Stimulated activated CD4-positive, alpha-beta T cell treated with anti-CD3 and anti-CD28 coated beads, Interleukin-4, amount 100 ng/mL, for 4 hours (primary cell): ENCODE measurements at places on chromosomes 5 and 9.

DNA sequence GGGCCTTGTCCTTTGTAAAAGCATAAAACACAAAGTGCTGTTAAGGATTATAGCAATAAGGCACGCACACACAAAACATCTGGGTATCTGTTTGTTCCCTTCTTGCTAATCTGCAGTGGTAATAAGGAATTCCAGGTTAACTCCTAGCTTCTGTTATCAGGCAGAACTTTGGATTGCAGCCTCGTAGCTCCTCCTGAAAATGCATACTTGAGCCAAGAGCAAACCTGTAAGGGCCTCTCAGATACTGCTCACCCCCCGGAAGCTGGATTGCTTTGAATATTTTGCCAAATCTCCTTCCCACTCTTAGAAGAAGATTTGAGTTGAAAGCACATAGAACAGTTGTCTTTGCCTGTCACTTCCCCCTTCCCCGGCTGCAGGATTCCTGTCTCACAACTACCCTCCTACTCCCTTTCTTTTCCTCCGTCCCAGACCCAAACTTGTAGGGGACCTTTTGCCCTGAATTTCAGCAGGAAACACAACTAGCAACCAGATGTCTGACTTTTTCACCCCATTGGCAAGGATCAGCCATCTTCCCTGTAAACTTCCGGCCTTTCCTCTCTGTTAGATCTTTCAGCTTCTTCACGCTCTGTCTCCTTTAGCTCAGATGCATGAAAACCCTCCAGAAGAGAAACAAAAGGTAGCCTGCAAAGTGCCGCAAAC is 28.2 kb upstream of the SMAD5 start:
- no peak for DNase-seq

- no peak for DNase-seq
These were observed 27.1 kb downstream of the RMI1 start for GRCh38 chr9:84007662-84008061.

DNA sequence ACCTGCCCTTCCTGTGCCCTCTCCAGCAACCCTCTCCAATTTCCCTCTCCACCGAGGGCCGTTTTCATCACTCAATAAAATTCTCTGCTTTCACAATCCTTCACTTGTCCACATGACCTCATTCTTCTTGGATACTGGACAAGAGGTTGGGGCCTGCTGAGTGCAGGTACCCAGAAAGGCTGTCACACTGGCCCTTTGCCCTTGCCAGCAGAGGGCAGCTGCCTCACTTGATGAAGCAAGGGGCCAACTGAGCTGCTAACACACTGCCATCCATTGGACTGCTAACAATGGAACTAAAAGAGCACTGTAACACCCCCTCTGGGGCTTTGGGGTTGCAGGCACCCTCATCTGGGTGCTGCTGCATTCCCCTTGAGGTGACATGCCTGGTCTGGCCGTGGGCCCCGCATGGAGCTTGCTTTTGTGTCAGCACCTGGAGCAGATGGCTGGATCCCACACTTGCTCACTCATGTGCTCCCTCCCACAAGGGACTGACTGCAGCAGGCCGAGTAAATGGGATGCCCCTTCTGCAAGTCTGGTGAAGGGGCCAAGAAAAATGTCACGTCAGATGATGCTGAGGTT is 308.1 kb upstream of the ADCY2 start:
- no peak for DNase-seq

DNA sequence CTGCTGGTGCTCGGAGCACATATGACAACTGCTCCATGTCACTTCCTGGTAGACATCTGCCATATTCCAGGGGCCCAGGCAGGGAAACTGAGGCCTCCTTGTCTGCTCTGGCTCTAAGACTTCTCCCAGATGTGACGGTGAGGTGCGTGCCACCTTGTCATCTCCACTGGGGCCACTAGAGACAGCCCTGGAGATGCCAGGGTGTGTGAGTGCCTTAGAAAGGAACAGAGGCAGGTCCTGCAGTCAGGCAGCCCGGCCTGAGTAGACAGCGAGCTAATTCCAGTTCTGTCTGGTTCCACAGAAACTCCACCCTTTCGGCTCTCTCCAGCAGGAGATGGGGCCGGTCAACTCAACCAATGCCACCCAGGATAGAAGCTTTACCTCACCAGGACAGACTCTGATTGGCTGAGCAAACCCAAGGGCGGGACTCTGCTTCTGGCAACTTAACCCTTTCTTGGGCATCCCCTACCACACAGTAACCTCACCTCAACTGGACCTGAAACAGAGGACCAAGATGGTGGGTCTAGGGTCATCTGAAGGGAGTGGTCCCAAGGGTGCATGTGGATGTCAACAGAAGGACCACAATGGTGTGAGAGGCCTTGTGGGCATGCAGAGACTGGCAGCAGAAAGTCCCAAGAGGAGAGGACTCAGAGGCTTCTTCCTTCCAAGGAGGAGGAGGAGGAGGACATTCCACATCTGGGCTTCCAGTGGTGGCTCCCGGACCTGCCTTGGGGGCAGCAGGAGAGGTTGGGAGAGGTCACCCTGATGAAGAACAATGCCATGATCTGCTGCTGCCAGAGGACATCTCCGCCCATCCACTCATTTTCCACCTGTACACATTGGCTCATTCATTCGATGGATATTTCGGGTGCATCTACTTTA is 77.7 kb downstream of the RGS3 start:
- DNase-seq: no peak

DNA sequence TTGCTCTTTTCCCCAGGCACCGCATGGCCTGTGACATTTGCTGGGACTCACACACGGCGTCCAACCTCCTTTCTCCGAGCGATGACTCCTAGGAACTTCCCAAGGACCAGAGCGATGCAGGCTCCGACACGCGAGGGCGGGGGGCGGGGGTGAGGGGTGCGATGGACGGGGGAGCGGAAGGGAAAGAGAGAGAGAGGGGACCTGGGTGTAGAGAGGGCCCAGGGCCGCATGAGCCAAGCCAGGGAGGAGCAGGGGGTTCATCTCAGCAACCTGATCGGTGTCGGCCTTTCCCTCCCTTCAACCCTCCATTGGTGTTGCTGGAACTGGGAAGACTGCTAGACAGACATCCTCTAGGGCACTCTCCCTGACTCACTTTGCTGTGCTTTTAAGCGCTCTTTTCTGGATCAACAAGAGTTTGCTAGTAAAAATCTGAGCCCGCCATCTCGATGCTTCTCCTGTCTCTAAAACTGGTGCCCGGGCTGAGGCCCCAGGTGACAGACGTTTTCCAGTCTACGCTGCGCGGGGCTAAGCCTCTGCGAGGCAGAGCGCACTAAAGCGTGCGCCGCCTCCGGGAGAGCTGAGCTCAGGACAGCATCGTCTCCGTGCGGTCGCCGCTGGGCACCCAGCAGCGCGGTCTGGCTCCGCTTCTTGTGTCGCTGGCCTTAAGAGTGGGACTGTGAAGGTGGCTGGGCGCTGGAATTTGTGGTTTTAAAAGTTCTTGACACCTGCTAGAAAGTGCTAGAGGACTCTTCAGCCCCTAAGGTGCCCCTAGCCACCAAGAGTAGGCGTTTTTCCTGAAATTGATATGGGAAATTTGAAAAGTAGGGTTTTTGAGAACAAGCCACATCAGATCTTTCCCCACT is 1.0 kb upstream of the TSLP start:
- peak; percentile 27 for DNase-seq

- DNase-seq: no peak
These were observed 7.3 kb upstream of the FOXE1 start for GRCh38 chr9:97845763-97846162.

- no peak for DNase-seq
These were observed 67.6 kb downstream of the ANKRD33B start for GRCh38 chr5:10631316-10631996.

DNA sequence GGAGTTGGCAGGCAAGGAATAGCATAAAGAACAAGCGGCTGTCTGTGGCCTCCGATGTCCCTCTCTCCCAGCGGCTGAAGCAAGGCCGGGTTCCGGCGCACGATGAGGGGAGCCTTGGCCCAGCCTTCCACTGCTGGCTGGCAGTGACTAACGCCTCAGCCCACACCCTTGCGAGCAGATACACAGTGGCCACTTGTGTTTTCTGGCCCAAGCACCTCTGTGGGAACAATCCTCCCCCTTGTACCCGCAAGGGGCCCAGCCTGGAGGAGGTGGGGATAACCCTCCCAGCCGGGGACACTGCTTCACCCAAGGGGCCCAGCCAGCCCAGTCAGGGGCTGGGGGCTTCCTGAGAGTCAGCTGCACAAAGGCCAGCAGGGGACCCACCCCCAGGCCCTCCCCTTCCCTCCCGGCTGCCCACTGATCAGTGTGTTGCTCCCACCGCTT is 23.2 kb downstream of the STK10 start:
- DNase-seq: no peak

- DNase-seq: no peak
These were observed 26.5 kb upstream of the BASP1 start for GRCh38 chr5:17190799-17191391.

DNA sequence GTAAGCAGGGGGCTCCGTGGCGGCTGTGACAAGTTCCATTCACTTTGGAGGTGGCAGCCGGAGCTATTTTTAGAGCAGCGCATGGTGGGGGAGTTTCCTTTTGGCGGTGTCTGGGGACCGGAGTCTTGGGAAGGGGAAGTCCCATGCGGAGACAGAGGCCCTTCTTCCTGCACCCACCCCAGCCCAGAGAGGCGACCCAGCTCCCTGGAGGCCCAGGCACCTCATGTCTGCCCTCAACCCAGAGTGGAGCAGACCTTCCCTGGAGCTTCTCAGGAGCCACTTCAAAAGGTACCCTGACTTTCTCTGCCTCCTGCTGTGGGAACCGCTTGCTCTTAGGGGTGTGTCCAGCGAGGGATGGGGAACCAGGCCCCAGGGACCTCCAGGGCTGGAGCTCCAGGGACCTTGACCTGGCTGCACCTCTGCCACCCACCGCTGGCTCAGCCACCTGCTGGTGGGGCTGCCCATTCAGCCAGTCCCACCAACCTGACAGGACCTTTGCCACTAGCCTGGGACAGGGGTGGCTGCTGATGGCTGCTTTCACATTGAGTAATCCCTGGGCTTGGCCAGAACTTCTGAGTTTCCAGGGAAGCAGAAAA is 34.1 kb downstream of the NEK6 start:
- DNase-seq: peak; percentile 25

DNA sequence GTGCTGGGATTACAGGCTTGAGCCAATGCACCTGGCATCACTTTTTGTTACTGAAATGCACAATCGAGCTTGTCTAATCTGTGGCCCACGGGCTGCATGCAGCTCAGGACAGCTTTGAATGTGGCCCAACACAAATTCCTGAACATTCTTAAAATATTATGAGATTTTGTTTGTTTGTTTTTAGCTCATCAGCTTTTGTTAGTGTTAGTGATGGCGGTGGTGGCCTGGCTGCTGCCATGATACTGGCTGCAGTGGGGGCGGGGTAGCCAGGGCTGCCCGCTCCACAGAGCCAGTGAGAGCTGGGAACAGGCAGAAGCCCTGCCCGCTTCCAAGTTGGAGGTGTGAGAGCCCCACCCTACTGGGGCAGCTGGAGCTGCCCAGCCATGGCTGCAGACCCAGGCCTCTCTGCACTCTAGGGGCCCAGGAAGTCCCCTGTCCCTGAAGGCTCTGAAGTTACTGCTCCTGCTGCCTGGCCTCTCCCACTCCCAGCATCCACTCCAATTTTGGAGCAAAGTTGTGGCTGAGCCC is 76.6 kb upstream of the SHB start:
- DNase-seq: no peak

DNA sequence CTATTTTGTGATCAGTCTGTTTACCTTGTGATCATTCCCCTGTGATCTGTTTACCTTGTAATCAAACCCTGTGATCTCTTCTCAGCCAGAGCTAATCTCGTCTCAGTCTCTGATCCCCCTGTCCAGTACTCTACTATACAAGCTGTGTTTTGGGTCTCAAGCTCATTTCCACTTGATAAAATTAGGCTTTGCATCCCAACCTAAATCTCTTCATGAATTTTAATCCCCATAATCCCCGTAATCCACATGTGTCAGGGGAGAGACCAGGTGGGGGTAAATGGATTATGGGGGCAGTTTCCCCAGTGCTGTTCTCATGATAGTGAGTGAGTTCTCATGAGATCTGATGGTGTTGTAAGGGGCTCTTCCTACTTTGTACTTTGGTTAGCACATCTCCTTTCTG is 157.2 kb downstream of the PRR16 start:
- no peak for DNase-seq

DNA sequence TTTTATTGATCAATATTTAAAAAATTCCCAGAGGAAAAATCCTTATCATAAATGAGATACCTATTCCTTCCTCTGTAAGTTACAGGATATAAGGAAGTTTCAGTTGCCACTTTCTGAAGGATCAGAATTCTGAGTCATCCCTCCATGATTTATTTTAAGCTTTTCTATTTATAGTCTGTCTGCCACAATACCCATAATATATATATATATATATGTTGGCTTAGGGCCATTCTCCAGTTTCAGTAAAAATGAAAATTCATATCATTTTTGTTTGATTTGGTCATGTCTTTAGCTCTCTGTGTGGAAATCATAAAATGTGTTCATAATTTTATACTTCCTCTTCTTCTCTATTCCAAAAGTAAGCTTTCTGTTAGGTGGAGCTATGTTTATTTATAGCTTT is 215.8 kb upstream of the CYLC2 start:
- DNase-seq: no peak

GRCh38 chr9:126113756-126114408 is 212.7 kb upstream of the MVB12B start:
- no peak for DNase-seq

GRCh38 chr9:6000955-6001354 is 14.5 kb downstream of the RANBP6 start:
- no peak for DNase-seq

DNA sequence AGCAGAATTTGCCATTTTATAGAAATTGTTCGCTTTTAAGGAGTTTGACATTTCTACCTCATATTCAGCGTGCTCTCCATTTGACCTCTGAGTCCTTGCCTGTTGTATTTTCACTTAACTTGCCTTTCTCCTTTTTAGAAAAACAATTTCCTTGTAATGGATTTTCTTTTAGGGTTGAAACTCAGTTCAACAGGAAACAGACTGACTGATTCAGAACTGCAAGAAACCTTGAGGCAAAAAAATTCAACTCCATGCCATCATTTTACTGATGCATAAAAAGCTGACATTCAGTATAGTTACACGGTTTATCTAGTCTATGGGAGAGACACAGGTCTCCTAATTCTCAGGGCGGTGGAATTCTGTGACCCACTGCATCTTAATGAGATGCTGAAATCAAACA is 59.8 kb downstream of the MRPS30 start:
- no peak for DNase-seq

DNA sequence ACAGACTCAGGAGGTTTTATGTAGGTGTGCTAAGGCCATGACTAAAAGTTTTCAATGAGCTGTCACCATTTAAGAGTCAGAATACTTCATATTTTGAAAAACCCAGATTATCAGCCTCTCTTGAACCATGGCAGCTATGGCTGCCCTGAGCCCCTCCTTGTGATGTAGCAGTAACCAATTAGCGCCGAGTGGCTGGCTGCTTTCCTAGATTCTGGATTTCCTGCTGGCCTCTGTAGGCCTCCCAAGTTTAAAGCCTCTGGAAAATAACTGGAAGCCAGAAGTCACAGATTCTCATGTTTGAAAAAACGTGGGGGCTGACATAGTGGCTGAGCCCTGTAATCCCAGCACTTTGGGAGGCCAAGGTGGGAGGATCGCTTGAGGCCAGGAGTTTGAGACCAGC is 25.5 kb downstream of the DAB2IP start:
- DNase-seq: no peak

DNA sequence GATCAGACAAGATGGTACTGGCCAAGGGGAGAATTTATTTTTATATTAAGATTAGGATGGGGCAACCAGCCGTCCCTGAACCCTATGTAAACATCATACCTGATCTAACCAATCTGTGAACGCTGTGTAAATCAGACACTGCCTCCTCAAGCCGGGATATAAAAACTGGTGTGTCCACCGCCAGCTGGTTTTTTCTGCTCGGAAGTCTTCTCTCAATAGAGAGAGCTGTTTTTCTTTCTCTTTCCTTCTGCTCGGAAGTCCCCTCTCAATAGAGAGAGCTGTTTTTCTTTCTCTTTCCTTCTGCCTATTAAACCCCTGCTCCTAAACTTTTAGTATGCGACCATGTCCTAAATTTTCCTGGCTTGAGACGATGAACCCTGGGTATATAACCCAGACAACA is 615.5 kb upstream of the NUDT12 start:
- DNase-seq: no peak
